ENCODE measurements at places on chromosomes 12 and 14. TPM values are rescaled to one million over a fixed set of nuclear protein-coding genes. Genes with fewer than 3 reads are reported as not detected.

- DNase-seq: no peak
Observed at GRCh38 chr12:32603858-32604257, 75.2 kb upstream of the DNM1L start.

The POLE2 gene
- 23.8 TPM for total RNA-seq

The CD163 gene
- 0.61 TPM for total RNA-seq

DNA sequence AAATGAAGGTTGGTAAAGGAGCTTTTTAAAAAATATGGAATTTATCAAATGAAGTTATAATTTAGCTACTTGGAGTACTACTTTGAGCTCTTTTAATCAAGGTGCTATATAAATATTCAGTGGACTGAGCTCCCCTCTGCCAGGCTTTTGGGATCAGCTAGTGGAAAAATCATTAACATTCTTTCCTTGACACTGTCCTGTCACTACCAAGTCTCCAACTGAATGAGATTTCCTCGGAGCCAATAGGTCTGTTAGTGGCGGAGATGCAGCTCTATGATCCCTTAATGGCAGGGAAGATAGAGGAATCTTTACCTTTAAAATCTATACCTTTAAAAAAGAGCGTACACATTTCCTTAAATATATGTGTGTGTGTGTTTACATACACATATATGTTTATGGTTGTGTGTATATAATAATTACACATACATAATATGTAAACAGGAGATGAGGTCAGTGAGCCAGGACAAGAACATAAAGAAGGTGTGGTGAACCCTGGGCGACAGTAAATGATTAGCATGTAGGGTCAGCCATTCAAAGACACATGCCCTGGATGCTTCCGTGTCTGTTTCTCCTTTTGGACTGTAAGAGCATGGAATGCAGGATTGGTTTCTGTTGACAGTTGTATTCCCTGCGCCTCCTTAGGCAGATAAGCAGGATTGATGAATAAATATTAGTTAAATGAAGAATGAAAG, 47.7 kb upstream of the ATP2A2 start:
- DNase-seq: no peak

DNA sequence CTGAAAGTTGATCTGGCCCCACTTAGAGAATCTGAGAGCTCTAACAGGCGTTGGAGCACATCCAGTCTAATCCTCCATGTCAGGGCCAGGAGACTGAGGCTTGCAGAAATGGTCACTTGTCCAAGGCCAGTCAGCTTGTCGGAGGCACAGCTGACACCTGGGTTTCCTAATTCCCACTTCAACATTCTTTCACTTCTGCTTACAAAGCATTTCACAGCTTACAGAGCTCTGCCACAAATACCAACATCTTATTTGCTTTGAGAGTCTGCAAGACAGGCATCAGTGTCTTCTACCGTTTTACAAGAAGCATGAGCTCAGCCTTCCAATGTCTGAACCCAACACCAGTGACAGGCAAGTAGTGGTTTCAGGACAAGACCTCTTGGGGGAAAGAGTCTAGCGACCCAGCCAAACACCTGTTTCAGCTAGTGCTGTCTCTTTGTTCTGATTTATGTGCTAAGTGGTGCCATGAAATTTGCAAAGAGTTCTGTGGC, 31.8 kb downstream of the ISCA2 start:
- DNase-seq: no peak

The JDP2 gene
- total RNA-seq: 1.3 TPM

DNA sequence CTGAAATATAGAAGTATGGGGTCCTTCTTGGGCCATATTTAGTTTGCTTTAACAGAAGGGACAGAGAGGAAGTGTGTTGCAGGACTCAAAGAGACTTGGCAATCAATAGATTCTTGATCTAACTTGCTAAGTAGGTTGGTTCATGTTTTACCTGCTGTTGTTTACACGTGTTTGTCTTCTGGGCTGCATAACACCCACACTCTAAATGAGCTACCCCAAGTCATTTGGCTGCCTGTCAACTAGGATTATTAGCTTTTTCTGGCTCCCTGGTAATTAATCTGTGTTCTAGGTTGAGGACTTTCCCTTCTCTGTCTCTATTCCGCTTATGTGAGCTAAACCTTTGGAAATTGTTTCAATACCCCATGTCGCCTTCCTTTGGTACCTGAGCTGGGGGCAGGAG, 10.1 kb upstream of the TBPL2 start:
- DNase-seq: no peak

DNA sequence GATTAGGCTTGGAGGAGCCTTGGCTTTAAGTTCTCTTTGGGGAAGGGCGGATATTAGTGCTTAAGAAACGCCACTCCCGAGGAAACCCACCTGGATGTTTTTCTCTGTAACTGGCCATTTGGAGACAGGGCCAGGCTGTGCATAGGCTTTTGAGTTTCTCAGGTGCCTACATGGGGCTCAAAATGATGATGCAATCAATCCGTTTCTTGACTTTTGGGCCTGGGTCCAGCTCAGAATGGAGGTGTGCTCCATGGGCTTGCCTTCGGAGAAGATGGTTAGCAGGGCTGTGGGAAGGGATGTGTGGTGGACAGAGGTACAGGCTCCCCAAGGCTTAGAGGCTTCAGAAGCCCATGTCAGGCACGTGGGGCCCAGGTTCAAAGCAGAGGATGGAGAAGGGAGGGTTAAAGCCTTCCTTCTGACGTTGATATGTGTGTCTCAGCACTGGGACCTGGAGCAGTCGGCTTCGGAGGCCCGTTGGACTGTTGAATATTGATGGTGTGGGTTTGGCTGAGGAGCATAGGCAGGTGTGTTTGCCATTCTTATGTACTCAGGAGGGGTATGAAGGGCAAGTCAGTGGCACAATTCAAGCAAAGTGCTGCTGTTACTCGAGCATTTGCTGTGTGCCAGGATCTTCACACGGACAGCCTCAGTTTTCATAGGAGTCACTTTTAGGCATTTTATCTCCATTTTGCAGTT, 82.8 kb downstream of the SLC25A47 start:
- DNase-seq: no peak

GRCh38 chr14:101926620-101927019, 37.8 kb upstream of the DYNC1H1 start:
- no peak for DNase-seq

- no peak for DNase-seq
Observed at GRCh38 chr12:116882742-116883141, 1.5 kb upstream of the HRK start.

The RTL1 gene
- not detected for total RNA-seq

GRCh38 chr12:75728826-75729225, 217.4 kb upstream of the KRR1 start:
- no peak for DNase-seq

The KIF26A gene
- 0.24 TPM for total RNA-seq

The HOXC13 gene
- not detected for total RNA-seq

- no peak for DNase-seq
Observed at GRCh38 chr12:31234053-31234840, 91.7 kb downstream of the SINHCAF start.

The ACAD10 gene
- 14.8 TPM for total RNA-seq

All from activated T-cell treated with anti-CD3 and anti-CD28 coated beads, Interleukin-2, amount 50 U/mL, for 4 hours (primary cell).